ENCODE measurements at places on chromosomes 12 and 14. TPM values are rescaled to one million over a fixed set of nuclear protein-coding genes. Genes with fewer than 3 reads are reported as not detected.

DNA sequence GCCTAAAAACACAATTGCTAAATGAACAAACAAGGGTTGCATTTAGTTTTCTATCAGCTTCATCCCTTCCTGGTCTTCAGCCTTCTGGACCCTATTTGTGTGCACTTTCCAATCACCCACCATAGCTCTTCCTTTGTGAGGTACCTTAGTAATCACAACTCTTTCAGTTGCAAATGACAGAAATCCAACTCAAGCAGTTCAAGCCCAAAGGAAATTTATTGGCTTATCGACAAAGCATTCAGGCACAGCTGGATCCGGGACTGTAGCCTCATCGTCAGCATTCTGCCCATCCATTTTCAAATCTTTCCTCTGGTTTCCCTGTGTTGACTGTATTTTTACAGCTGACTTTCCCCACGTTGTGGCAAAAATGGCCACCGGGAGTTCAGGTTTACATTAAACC is 148.6 kb upstream of the VASH1 start:
- DNase-seq, result no peak

DNA sequence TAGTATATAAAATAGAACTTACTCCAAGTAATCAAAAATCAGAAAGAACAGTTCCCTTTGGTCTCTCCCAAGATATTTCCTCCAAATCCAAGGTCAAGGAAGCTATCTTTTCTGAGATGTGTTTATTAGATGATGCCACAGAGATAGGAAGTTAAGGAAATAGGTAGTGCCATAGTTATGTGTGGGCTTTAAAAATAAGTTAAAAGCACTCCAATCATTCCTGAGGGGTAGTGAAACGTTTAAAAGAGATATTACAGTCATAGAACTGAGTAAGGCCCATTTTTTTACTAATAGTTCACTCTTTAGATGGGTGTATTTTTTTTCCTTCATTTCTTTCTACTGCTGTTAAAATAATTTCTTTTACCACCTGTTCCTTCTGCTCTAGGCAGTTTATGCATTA is 1630.9 kb upstream of the SEL1L start:
- DNase-seq, result no peak

Gene EMP1
- total RNA-seq, result 99.9 TPM

Gene CLEC14A
- total RNA-seq, result 28.8 TPM
